ENCODE measurements at places on chromosomes 3 and 15. TPM values are rescaled to one million over a fixed set of nuclear protein-coding genes. Genes with fewer than 3 reads are reported as not detected.
A peak's percentile ranks its signal among the peaks of the same experiment; 100 is the strongest.

The ARGFX gene
- not detected for total RNA-seq

The SI gene
- total RNA-seq: not detected

The PRTG gene
- total RNA-seq: not detected

The CFAP92 gene
- total RNA-seq: not detected

The SH3GL3 gene
- not detected for total RNA-seq

The DAZL gene
- total RNA-seq: not detected

The CSPG4 gene
- not detected for total RNA-seq

The CAND2 gene
- total RNA-seq: 0.45 TPM

The TMEM89 gene
- not detected for total RNA-seq

The RLBP1 gene
- not detected for total RNA-seq

The ST8SIA2 gene
- not detected for total RNA-seq

- no peak for DNase-seq
Observed at GRCh38 chr15:80214910-80215309, 37.1 kb downstream of the CTXND1 start.

DNA sequence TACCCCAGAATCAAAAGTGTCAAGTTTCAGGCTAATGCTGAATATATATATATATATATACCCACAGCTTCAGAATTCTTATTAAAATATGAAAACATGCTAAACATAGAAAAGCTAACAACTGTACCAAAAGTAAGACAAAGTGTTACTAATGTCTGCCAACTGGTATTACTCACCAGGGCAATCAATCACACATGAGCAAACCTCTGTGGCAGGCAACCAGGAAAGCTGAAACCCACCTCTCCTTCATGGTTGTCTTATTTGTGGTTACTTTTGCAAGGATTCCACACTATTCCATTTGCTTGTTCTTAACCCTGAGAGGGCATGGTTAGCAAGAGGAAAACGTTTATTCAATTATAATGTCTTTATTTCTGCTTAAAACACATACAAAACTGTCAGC, 512.3 kb upstream of the MDFIC2 start:
- DNase-seq: no peak

DNA sequence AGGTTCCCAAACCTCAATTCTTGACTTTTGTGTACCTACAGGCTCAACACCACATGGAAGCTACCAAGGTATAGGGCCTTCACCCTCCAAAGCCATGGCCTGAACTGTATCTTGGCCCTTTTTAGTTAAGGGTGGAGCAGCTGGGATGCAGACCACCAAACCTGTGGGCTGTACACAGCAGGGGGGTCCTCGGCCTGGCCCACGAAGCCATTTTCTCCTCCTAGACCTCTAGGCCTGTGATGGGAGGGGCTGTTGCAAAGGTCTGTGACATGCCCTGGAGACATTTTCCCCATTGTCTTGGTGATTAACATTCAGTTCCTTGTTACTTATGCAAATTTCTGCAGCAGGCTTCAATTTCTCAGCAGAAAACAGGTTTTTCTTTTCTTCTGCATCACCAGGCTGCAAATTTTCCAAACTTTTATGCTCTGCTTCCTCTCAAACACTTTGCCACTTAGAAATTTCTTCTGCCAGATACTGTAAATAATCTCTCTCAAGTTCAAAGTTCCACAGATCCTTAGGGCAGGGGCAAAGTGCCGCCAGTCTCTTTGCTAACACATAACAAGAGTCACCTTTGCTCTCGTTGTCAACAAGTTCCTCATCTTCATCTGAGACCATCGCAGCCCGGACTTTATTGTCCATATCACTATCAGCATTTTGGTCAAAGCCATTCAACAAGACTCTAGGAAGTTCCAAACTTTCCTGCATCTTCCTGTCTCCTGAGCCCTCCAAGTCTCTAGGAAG, 90.9 kb upstream of the PLXND1 start:
- DNase-seq: no peak

GRCh38 chr3:126354776-126355175, 2.4 kb downstream of the KLF15 start:
- peak; percentile 56 for DNase-seq

DNA sequence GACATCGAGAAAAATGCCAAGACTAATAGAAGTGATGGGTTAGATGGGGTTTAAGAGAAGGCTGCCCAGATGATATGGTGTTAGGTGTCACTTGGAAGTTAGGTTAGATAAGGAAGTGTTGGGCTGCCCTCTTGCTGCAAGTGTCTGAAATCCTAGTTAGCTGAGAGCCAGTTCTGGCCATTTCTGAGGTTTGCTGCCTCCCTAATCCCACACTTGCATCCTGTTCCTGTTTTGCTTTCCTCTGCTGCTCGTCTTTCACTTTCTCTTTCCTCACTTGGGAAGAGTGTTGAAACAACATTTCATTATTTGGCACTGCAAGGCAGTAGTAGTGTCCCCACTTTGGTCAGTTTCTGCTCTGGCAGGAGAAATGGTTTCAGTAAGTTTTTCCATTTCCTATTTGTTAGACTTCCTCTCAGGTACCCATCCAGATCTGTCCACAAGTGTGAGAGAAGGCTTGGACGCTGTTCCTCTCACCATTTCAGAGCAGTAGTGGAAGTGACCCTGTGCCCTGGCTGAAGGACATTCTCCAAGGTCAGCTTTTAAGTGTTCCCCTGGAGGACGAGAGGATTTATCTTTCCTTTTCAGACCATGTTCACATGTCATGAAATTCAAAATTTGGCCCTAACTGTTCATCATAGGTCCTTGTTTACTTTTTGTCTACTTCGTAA, 93.3 kb downstream of the ADAMTSL3 start:
- DNase-seq: no peak

DNA sequence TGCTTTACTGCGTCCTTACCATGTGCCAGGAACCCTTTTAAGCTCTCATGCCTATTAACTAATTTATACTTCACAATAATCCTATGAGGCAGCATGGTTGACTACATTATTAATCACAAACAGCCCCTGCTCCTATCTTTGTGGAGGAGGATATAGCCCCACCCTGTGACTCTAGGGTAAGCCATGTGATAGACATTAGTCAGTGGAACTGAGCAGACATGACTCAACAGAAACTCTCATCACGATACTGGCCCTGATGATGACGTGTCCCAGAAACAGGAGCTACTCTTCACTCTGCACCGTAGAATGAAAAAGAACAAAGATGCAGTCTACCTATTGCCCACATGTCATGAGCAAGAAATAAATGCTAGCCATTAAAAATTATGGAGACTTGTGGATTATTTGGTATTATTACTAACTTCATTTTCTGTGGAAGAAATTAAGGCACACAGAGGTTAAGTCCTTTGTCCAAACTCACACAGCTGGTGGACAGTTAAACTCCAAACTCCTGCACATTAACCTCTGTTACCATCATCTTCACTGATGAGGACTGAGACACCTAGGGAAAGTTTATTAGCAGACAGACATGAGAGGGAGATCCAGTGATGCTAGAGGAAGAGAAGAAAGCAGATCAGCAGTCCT, 51.2 kb downstream of the CFAP20DC start:
- DNase-seq: no peak

DNA sequence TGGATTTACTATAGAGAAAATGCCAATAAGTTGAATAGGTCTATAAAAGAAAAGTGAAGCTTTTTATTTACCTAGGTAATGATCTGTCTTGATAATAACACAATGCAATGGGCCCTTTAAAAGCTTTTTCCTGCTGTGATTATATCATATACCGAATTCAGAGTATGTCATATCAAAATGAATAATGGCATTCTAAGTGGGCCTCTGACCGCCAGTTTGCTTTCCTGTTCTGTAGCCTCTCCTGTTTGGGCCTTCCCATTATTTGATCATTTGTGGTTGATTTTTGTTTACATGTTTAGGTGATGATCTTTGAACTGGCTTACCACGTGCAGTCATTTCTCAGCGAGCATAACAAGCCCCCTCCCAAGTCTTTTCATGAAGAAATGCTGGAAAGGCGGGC, 14.9 kb downstream of the EIF2AK4 start:
- no peak for DNase-seq

GRCh38 chr3:155334914-155335723, 41.6 kb upstream of the STRIT1 start:
- DNase-seq: no peak

- DNase-seq: peak; percentile 69
Observed at GRCh38 chr15:72199721-72200212, 2.2 kb upstream of the GRAMD2A start.

DNA sequence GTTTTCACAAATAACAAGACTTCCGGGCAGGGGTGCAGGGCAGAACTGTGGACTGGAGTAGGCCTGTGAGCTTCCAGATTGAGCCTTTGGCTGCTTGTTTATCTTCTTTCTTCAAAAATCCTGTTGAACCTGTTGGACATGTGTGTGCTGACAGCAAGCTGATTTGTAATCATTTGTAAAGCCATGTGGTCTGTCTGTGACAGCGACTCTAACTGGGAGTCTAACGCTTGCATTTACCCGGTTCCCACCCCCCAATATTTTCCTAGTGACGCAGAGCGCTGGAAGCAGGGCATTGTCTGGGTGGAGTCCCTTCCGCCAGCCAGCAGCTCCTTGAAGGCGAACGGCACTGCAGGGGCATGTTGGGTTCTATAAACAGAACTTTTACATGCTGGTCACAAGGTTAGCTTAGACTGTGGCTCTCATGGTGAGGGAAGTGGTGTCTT, 85.7 kb upstream of the MYZAP start:
- DNase-seq: no peak

- no peak for DNase-seq
Observed at GRCh38 chr3:194329583-194329965, 21.6 kb downstream of the CPN2 start.

- no peak for DNase-seq
Observed at GRCh38 chr3:104879919-104880318, 486.8 kb upstream of the ALCAM start.

- peak; percentile 93 for DNase-seq
Observed at GRCh38 chr3:49689046-49689907, at the start of the genes MST1 and RNF123. TSS of gene MST1 (minus strand) at chr3:49689474. CDS start at chr3:49688691, 783 bp downstream. TSS of gene RNF123 (plus strand) at chr3:49689557. CDS start at chr3:49691166, 1,609 bp downstream.

GRCh38 chr3:2106438-2106837, 7.8 kb downstream of the CNTN4 start:
- DNase-seq: no peak

- DNase-seq: no peak
Observed at GRCh38 chr3:139427283-139428060, 38.0 kb upstream of the COPB2 start.

GRCh38 chr15:60362321-60363086, 35.3 kb downstream of the ANXA2 start:
- DNase-seq: no peak

DNA sequence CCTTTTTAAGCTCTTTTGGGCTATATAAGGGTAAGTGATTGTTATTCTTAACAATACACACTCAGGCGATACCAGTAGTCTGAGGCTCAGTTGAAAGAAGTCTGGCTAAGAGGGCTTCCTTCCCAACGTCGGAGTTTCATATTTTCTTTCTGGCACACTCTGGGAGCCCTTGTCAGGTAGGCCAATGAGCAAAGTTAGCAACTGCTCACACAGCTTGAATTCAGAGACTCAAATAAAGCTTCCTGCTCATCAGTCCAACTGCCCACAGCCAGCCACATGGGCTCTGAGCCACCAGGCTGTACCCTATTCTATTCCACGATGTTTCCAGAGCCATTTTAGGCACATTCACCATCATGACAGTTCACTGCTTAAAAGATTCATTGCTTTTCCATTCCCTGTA, 155.1 kb upstream of the TBL1XR1 start:
- DNase-seq: no peak

GRCh38 chr3:108060331-108060730, 30.5 kb downstream of the CD47 start:
- DNase-seq: no peak

DNA sequence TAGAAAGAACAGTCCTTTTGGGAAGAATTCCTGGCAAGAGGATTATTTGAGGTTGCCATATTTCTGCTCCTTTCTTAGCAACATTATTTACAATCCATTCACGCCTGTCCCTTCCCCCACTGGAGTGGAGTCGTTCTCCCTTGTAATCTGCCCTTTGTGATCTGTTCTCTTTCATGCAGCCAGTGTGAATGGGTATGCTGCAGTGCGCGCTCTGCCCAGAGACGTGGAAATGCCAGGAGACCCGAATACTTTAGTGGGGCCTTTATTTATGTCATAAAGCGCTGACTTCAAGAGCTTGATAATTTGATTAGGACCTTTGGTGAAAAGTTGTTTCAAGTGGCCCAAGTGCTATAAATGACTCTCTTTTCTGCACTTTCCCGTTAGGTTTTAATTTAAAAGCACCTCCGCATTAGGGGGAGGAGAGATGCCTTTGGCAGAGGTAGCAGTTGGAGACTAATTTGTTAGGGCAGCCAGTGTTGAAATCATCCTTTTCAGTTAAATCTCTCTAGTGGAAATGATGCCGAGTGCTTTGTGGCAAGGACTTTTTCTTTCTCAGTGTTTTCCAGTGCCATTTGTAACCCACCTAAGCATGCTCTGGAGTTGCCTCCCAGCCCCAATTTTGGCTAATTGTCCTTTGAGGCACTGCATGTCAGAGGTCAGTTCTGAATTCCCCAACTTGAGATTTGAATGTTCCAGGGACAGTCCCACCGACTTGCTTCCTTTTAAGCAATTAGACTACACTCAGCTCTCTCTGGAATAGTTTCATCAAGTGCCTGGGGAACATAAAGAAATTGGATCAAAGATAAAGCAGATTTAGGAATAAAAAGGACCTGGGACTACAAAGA, 52.4 kb downstream of the PSMD6 start:
- DNase-seq: no peak

- DNase-seq: no peak
Observed at GRCh38 chr3:94524102-94524919, 461.4 kb downstream of the NSUN3 start.

- DNase-seq: no peak
Observed at GRCh38 chr3:108099244-108099643, 8.4 kb upstream of the CD47 start.

DNA sequence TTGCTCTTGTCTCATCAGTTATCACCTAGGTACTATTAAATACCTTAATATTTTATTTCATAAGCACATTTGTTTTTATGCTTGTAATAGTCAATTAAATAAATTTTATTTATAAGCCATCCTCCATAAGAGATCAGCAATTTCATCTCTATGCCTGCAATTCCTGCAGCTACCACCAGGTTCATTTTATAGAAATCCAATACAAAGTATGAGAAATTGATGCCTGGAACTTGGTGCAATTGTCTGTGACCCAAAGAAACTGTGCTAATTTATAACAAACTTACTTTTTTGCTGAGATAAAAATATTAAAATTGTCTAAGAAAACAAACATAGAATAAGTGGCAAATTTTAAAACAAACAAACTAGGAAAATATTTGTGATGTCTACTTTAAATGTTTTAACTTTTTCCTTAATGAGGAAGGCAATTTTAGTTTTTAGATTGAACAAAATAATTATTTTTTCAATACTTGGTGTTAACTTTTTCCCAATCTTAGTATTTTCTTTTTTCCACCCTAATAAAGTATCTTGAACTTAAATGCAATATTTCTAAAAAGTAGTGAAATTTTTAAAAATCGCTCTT, 1026.6 kb downstream of the ROBO1 start:
- no peak for DNase-seq

- DNase-seq: no peak
Observed at GRCh38 chr3:108603691-108604090, 14.2 kb downstream of the DZIP3 start.

DNA sequence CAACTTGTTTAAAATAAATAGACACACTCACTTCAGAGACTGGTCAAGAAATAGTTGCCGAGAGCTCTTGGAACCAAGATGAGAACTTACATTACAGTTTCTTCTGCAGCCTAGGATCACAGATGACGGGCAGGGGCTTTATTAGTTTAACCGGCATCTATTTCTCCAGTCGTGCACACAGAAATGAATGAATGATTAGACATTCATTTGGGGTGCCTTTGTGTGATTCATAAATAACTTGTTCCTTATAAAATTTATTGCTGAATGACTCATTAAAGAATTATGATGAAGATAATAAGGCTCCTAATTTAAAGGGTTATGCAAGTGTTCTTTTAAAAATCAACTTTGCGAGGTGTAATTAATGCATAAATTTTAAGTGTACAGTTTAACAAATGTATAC, 20.8 kb downstream of the NFKBIZ start:
- no peak for DNase-seq
